ENCODE measurements at places on chromosomes 5 and 9.

GRCh38 chr9:128161215-128161902 is 1.3 kb downstream of the BBLN start:
- DNase-seq = no peak

GRCh38 chr9:127393645-127394044 is 3.3 kb upstream of the SLC2A8 start:
- DNase-seq = no peak

- DNase-seq = no peak
These were observed 473.5 kb downstream of the MAT2B start for GRCh38 chr5:163978897-163979296.

GRCh38 chr5:66813306-66813705 is 217.1 kb downstream of the MAST4 start:
- no peak for DNase-seq

DNA sequence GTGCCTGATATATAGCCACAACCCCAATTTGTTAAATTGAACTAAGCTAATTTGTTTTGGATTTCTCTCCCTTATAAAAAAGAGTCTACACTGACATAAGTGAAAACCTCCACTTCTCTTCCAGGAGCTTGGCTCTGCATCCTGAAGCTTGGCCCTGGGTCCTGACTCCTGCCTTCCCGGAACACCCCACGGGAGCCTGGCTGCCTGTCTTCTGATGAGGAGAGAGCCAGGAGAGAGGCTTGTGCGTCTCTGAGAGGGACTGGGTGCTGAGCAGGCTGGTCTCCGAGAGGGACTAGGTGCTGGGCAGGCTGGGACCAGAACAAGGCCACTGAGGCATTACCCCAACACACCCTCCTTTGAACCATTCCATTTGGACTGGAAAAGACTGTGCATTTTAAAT is 6.5 kb upstream of the PTGES start:
- DNase-seq = no peak

DNA sequence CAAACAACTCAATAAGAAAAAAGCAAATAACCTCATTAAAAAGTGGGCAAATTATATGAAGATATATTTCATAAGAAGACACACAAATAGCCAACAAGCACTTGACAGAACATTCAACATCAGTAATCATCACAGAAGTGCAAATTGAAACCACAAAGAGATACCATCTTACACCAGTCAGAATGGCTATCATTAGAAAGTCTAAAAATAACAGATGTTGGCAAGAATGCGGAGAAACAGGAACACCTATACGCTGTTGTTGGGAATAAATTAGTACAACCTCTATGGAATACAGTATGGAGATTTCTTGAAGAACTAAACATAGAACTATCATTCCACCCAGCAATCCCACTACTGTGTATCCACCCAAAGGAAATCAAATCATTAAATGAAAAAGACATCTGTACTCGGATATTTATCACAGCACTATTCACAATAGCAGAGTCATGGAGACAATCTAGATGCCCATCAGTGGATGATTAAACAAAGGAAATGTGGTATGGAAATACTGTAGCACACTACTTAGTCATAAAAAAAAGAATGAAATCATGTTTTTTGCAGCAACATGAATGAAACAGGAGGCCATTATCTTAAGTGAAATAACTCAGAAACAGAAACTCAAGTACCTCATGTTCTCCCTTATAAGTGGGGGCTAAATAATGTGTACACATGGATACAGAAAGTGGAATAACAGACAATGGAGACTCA is 106.8 kb upstream of the FST start:
- DNase-seq = no peak

- no peak for DNase-seq
These were observed 39.6 kb downstream of the WNK2 start for GRCh38 chr9:93223260-93224180.
